ENCODE measurements at places on chromosomes 1 and 21.

- DNase-seq: no peak
These were observed 100.2 kb upstream of the GNG4 start for GRCh38 chr1:235749755-235750300.

GRCh38 chr1:89540406-89540970 is 15.9 kb downstream of the LRRC8B start:
- DNase-seq: no peak

- no peak for DNase-seq
These were observed 25.2 kb downstream of the RCAN1 start for GRCh38 chr21:34589511-34590282.

GRCh38 chr1:118788463-118788862 is 199.7 kb downstream of the TBX15 start:
- peak; percentile 62 for DNase-seq

DNA sequence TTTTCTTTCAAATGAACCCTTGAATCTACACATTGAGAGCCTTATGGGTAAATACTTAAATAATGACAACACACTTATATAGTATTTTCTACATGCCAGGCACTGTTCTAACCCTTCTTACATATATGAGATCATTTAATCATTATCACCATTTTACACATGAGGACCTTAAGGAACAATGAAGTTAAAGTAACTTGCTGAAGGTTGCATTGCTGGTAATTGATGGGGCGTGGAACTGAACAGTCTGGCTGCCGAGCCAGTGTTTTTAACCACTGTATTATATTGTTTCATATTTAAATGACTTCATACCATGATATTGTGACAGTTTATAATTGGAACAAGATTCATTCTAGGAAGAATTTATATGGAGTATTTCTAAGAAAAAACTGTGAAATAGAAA is 111.9 kb upstream of the TENT5C start:
- DNase-seq: no peak

- DNase-seq: no peak
These were observed 84.0 kb downstream of the RERE start for GRCh38 chr1:8733484-8733883.
